ENCODE measurements at places on chromosomes 3 and 15.

GRCh38 chr3:78917536-78917935 lies 850.3 kb downstream of the ROBO1 start:
- no peak overlapping the region for H3K4me3 ChIP-seq
- H3K4me1 ChIP-seq = no peaks in the 10 kb centered on the region
- H3K27me3 ChIP-seq = no peaks in the 10 kb centered on the region
- peak; percentile 37 for DNase-seq
- H3K27ac ChIP-seq = no peak overlapping the region

- no peaks in the 10 kb centered on the region for H3K36me3 ChIP-seq
- H3K4me3 ChIP-seq = no peak overlapping the region
- peak; percentile 80 for DNase-seq
- no peak overlapping the region for H3K27ac ChIP-seq
- no peaks in the 10 kb centered on the region for H3K27me3 ChIP-seq
Observed at GRCh38 chr3:176795891-176796290, 401.4 kb downstream of the TBL1XR1 start.

DNA sequence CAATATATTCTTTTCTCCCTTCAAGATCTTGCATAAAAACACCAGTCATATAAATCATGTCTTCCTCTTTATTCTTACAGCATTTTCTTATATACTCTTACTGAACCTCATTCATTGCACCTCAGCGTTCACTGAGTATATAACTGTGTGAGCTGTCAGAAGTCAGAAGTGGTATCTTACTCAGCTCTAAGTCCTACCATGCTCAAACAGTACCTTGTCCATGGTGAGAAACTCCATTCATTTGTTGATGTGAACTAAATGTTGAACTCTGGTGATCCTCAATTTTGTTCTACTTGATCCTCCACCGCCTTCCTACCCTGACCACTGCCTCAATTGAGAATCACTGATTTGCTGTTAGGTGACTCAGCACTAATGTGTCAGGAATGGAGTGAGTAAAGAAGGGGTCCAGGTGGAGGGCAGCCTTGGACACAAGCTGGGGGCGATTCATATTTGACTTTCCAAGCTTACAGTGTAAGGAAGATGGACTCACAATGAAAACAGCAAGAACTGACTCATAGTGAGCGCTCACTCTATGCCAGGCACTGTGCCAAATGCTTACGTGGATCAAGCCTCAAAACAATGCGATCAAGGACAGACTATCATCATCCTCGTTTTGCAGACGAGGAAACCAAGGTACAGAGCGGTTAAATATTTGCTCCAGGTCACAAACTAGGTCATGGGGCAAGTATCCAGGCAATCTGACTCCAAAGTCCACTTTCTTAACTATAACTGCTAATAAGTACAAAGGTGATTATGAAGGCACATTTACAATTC lies 13.5 kb upstream of the ZFYVE19 start:
- DNase-seq = no peak
- peak overlapping the region; percentile 48 for H3K27ac ChIP-seq
- no peak overlapping the region for H3K4me3 ChIP-seq
- H3K4me1 ChIP-seq = peaks cover 16% of the 10 kb centered on the region

GRCh38 chr3:17741621-17742101 lies 770 bp downstream of the TBC1D5 start:
- H3K4me1 ChIP-seq = peaks cover 8% of the 10 kb centered on the region
- H3K27me3 ChIP-seq = no peaks in the 10 kb centered on the region

GRCh38 chr3:9883706-9884554 lies 3.9 kb upstream of the CIDEC start:
- no peaks in the 10 kb centered on the region for H3K4me1 ChIP-seq
- no peak for DNase-seq
- no peak overlapping the region for H3K4me3 ChIP-seq
- H3K27ac ChIP-seq = no peak overlapping the region
- no peaks in the 10 kb centered on the region for H3K27me3 ChIP-seq

DNA sequence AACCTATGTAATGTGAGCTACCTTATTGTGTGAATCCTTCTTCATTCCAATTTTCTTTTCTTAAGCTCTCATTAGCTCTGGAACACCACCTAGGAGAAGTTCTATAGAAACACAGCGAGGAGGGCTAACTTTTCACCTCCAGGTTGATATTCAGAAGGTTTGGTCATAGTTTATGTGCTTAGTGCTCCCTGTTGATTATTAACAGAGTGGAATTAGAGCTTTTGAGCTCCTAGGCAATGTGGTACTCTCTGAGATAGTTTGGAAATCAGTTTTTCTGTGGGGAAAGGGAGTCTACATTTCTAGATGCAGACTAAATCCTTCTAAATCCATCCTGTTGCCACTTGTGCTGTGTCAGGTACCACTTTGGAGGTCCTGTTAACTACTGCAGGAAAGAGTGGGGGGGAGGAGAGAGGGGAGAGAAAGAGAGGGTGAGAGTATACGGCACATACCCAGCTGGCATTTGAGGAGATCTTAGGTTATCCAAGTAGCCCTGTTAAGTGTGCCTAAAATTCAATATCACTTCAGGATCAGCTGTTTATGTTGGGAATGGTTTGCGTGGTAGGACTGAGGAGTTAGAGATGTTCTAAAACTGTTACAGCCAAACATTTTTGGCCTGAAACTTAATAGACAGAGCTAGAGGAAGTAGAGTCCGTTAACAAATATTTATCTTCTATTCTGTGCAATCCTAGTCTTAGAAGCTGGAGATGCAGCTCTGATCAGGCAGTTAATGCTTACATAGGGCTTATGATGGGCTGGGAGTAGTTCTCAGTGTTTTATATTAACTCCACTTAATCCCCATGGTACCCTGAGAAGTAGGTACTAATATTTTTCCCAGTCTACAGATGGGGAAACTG lies 117.5 kb upstream of the PROK2 start:
- no peaks in the 10 kb centered on the region for H3K4me1 ChIP-seq
- no peak overlapping the region for H3K27ac ChIP-seq
- DNase-seq = no peak
- no peaks in the 10 kb centered on the region for H3K27me3 ChIP-seq
- H3K4me3 ChIP-seq = no peak overlapping the region
- H3K36me3 ChIP-seq = no peaks in the 10 kb centered on the region

- no peak overlapping the region for H3K4me3 ChIP-seq
- H3K36me3 ChIP-seq = no peaks in the 10 kb centered on the region
- DNase-seq = peak; percentile 28
- H3K27ac ChIP-seq = no peak overlapping the region
Observed at GRCh38 chr3:38574411-38575278, 74.8 kb downstream of the SCN5A start.

DNA sequence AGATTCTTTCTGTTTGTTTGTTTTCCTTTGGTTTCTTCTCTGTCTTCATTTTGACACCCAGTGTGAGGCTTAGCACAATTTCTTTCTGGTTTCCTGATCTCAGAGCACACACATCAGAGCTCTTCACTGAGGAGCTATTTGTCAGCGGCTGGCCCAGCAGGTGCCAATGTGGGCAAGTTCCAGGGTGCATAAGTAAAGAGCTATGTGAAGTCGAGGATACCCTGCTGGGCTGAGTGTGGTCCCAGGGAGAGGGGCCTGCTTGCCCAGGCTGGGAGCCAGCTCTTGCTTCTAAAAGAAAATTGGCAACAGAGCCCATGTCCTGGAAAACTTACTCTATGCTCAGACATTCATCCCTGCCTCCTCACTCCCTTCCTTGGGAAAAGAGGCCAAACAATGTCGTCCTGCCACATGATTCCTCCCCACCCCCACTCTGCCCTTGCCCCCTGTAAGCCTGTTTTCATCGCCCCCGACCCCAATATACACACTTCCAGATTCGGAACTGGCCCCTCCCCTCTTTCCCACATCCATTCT lies 101.2 kb downstream of the ST8SIA2 start:
- no peak for DNase-seq
- no peak overlapping the region for H3K27ac ChIP-seq
- no peaks in the 10 kb centered on the region for H3K4me1 ChIP-seq
- no peak overlapping the region for H3K4me3 ChIP-seq
- H3K27me3 ChIP-seq = no peaks in the 10 kb centered on the region
- H3K36me3 ChIP-seq = no peaks in the 10 kb centered on the region

DNA sequence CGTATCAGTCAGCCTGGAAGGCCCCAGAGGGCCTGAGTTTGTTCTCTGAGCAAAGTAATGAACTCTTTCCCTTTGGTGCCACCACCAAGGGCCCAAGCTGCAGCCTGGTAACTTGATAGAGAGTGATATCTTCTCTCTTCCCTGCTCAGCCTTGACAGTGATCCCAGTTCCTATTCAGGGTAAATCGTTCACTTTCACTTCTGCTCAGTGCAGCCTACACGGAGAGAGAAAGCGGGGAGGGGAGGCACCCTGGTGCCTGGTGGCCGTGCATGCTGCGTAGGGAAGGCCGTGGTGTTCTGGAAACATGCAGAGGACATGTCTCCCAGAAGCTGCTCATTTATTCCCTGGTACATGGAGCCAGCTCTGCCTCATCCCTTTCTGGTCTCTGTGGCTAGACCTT lies 54.9 kb downstream of the KIF9 start:
- H3K4me3 ChIP-seq = no peak overlapping the region
- no peak for DNase-seq

- no peak overlapping the region for H3K27ac ChIP-seq
- H3K4me1 ChIP-seq = no peaks in the 10 kb centered on the region
- no peaks in the 10 kb centered on the region for H3K36me3 ChIP-seq
- H3K4me3 ChIP-seq = no peak overlapping the region
Observed at GRCh38 chr3:120353463-120353862, 4.3 kb upstream of the LRRC58 start.

- no peak overlapping the region for H3K4me3 ChIP-seq
- peaks cover 4% of the 10 kb centered on the region for H3K4me1 ChIP-seq
- H3K36me3 ChIP-seq = no peaks in the 10 kb centered on the region
- H3K27ac ChIP-seq = no peak overlapping the region
Observed at GRCh38 chr3:57971975-57972374, 36.2 kb upstream of the FLNB start.

GRCh38 chr3:111800472-111800871 lies 58.6 kb upstream of the PHLDB2 start:
- no peak for DNase-seq
- H3K4me1 ChIP-seq = no peaks in the 10 kb centered on the region
- no peak overlapping the region for H3K4me3 ChIP-seq
- no peaks in the 10 kb centered on the region for H3K27me3 ChIP-seq
- no peaks in the 10 kb centered on the region for H3K36me3 ChIP-seq

GRCh38 chr3:197068077-197068476 lies 38.5 kb upstream of the MELTF start:
- no peak overlapping the region for H3K4me3 ChIP-seq
- peaks cover 8% of the 10 kb centered on the region for H3K36me3 ChIP-seq
- no peaks in the 10 kb centered on the region for H3K27me3 ChIP-seq
- H3K27ac ChIP-seq = no peak overlapping the region
- no peaks in the 10 kb centered on the region for H3K4me1 ChIP-seq

DNA sequence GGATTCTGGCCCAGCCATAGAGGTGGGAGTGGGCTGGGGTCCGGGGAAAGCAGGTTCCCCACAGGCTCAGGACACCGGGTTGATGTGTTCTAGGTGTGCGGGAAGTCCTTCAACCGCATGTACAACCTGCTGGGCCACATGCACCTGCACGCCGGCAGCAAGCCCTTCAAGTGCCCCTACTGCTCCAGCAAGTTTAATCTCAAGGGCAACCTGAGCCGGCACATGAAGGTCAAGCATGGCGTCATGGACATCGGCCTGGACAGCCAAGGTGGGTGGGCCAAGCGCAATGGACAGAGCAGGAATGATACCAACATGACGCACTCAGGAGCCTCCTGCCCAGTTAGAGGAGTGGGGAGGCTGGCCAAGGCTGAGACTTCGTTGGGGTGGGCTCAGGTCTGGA lies 28.2 kb downstream of the IDH2 start:
- peaks cover 7% of the 10 kb centered on the region for H3K4me1 ChIP-seq
- H3K27me3 ChIP-seq = no peaks in the 10 kb centered on the region
- peak overlapping the region; percentile 85 for H3K27ac ChIP-seq
- DNase-seq = no peak

GRCh38 chr3:184248454-184249411 lies at the start of gene ALG3:
Gene ALG3 (minus strand): TSS chr3:184248962. CDS start chr3:184248940, 22 bp downstream.
- peak; percentile 87 for DNase-seq
- peak within 1 kb of the TSS; percentile 100 for H3K4me3 ChIP-seq
- H3K36me3 ChIP-seq = peaks cover 6% of the 10 kb centered on the region

- H3K27ac ChIP-seq = no peak overlapping the region
- DNase-seq = peak; percentile 69
- H3K4me1 ChIP-seq = no peaks in the 10 kb centered on the region
Observed at GRCh38 chr3:185976977-185977678, 39.3 kb upstream of the TRA2B start.

GRCh38 chr3:101141135-101141534 lies 147.9 kb upstream of the ABI3BP start:
- DNase-seq = no peak
- no peaks in the 10 kb centered on the region for H3K27me3 ChIP-seq
- no peaks in the 10 kb centered on the region for H3K36me3 ChIP-seq
- no peak overlapping the region for H3K27ac ChIP-seq
- H3K4me3 ChIP-seq = no peak overlapping the region

DNA sequence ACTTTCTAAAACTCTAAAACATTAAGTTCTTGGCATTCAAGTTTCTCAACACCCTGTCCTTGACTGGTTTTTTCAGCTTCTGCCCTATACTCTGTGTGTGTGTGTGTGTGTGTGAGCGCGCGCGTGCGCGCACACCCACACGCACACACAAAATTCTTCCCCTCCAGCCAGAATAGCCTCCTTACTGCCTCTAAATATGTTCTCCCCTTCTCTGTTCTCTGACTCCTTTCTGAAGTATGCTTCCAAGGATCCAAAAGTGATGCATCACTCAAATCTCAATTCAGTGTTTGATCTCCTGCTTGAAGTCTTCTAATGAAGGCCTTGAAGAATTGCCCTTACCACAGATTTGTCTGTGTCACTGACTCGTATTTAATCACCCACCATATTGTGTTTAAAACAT lies 129.8 kb downstream of the SLC25A26 start:
- H3K4me3 ChIP-seq = no peak overlapping the region
- no peak for DNase-seq

DNA sequence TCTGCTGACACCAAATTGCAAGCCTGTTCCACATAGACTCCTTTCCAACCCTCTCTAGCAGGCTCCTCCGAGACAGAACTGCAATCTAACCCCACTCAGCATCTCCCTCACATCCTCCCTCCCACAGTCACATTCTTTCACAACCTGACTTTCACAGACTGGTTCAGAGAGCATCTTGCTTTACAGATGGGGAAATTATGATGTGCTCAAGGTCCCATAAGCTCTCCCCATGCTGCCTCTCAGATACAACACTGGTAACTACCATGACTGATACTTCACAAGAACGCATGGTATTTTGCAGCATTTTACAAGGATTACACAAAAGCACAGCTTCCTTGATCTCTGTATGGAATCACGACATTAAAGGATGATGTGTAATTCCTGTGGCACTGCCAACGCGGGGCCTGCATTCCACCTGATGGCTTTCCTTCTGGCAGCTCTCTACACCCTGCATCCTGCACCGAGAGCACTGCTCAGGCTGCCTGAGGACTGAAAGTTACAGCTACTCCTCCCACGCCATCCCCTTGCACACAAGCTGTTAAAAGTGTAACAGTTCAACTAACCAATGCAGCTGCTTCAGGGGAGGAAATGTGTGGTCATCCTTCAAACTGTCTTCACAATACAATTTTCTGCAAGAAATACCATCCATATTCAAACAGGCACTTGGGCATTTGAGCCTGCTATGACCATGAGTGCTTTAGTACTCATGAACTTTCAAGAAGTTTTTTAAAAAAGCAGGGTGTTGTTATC lies 27.6 kb downstream of the TBC1D2B start:
- H3K4me1 ChIP-seq = peaks cover 42% of the 10 kb centered on the region
- H3K36me3 ChIP-seq = peaks cover 10% of the 10 kb centered on the region
- H3K27me3 ChIP-seq = no peaks in the 10 kb centered on the region
- no peak overlapping the region for H3K4me3 ChIP-seq

All from kidney (tissue), 22 donors.